ENCODE measurements at places on chromosomes 6 and 20.

- no peak for DNase-seq
Observed at GRCh38 chr6:2979819-2980464, 8.6 kb upstream of the SERPINB6 start.

GRCh38 chr20:40545478-40545877 lies 143.6 kb downstream of the MAFB start:
- no peak for DNase-seq

DNA sequence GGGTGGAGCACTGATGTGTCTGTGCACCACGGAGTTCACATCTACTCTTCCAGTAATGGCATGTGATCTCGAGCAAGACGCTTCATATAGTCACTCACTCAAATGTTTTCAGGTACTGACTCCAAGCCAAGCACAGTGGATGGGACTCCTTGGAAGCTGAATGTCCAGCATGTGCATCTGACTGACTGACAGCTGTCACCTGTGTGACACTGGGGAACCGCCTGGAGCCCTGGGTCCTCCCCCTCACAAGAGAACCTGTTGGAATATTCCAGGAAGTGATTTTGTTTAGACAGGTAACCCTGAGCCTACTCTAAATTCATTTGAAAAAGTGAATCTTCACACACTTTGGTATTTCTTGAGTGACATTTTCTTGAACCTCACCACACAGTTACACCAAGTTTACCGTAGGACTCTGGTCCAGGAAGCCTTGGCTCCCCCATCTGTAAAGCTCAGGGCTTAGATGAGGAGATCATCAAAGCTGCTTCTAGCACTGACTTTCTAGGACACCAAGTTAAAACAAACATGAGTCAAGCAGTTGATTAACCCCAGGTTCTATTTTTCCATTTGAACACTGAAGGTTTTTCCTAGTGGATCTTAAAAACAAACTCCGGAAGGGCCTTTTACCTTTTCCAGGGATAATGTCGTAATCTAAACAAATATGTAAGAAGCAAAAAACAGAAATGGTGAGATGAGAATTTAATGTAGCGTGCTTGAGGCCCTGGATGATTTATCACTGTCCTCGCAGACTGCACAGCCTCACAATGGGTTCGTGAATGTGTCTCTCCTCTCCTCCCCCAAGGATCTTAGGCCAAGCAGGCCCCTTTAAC lies 50.1 kb downstream of the EDN3 start:
- no peak for DNase-seq

- DNase-seq: no peak
Observed at GRCh38 chr20:32315891-32316290, 38.4 kb downstream of the KIF3B start.

- DNase-seq: no peak
Observed at GRCh38 chr6:92114797-92115196, 1304.6 kb downstream of the EPHA7 start.

DNA sequence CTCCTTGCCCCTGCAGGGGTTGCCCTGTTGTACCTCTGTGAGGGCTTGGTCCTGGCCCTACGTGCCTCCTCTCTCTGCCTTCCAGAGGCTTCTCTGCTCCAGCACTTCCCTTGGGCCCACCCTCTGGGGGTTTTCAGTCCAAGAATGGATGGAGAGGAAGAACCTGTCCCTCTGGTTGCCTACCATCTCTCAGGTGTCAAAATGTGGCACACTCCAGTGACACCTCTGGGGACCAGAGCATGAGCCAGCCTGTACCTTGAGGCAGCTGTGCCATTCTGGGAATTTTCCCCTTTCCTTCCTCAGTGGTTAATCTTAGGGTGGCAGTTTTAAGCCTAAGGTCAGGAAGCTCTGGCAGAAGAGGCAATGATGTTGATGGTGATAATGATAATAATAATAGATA lies 115.2 kb upstream of the ARMC2 start:
- no peak for DNase-seq

- DNase-seq: no peak
Observed at GRCh38 chr6:389622-390021, 1.9 kb upstream of the IRF4 start.

GRCh38 chr6:26140967-26141294 lies 53.7 kb downstream of the HFE start:
- DNase-seq: no peak

DNA sequence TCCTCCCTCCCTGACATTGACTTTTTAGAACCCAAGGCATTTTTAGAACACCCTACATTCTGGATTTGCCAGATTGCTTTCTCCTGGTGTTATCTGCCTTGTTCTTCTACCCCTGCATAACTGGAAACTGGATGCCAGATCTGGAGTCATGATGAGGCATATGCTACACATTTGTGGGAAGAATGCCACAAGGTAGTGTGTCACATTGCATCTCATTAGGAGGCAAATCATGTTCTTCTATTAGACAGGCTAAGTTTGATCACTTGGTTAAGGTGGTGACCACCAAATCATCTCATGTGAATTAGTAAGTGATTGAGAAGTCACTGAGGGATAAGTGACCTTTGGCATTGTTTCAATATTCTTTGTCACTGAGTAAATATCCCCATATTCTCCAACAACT lies 12.9 kb upstream of the NKX2-2 start:
- no peak for DNase-seq

- no peak for DNase-seq
Observed at GRCh38 chr6:157186785-157187181, 136.5 kb downstream of the TMEM242 start.
